Thymus (tissue), 14 donors: ENCODE measurements at places on chromosomes 12 and 14.

GRCh38 chr12:23621900-23622299, 327.6 kb downstream of the SOX5 start:
- DNase-seq, result no peak

- no peak for DNase-seq
Measured at GRCh38 chr12:91274916-91275315, 92.3 kb upstream of the DCN start.

DNA sequence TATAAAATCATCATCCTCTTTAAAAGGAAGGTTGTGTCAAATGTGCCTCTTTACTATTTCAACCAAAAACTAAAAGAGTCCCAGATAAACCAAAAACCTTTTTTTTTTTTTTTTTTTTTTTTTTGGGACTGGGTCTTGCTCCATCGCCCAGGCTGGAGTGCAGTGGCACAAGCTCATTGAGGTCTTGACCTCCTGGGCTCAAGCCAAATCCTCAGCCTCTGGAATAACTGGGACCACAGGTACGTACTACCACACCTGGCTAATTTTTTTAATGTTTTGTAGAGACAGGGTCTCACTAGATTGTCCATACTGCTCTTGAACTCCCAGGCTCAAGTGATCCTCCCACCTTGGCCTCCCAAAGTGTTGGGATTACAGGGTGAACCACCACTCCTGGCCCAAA, 16.4 kb upstream of the SELPLG start:
- DNase-seq, result no peak

DNA sequence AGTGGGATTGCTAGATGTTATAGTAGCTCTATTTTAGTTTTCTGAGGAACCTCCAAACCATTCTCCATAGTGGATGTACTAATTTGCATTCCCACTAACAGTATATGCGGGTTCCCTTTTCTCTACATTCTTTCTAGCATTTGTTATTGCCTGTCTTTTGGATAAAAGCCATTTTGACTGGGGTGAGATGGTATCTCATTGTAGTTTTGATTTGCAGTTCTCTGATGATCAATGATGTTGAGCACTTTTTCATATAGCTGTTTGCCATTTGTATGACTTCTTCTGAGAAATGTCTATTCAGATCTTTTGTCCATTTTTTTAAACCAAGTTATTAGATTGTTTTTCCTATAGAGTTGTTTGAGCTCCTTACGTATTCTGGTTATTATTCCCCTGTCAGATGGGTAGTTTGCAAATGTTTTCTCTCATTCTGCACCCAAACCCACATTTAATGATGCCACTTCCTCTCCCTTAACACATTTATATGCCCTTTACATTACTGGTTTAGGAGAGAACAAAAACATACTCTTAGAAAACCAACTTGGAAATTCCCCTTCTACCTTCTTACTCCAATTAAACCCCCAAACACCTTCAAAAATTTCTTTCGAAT, 48.2 kb downstream of the NELL2 start:
- no peak for DNase-seq

DNA sequence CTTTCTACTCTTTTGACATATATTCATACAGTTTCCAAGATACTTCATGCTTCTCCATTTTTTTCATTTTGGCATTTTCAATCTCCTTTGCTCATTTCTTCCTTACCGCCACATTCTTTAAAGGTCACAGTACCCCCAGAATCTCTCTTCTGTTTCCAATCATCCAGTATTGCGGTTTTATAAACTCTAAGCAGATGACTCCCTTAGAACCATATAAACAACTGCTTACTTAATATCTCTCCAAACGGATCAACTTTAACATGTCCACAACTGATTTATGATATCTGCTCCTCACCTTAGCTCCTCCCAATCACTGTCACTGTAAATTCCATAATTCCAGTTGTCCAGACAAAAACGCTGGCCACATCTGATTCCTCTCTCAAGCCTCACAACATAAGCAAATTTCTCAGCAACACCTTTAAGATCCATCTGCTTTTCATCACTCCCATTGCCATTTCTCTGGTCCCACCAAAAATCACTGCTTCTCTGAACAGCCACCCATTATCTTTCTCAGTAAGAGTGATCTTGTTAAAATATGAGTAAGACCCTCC, 49.6 kb downstream of the HNRNPC start:
- DNase-seq, result no peak

- DNase-seq, result no peak
Measured at GRCh38 chr12:131589966-131590365, 120.9 kb upstream of the SFSWAP start.

DNA sequence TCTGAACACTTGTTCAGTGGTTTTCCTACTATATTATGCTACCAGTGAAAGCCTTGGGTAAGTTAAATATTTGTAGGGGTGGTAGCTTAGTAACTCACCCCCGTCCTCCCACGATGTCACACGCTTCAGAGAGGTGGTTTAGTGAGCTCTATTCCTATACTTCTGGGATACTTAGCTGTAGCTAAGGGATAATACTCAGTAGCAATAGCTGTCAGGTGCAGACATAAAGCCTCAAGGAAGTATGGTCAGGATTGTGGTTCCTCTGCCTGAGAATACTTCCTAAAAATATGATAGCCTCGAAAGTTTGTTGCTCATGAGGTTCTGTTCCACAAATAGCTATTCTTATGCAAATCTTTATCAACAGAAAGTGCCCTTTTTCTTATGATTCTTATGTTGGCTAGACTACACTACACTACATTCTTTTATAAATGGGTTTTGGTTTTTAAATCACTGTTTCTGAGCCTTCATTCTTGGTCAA, 11.9 kb downstream of the DLST start:
- DNase-seq, result no peak

- DNase-seq, result no peak
Measured at GRCh38 chr14:80628547-80628946, 313.0 kb downstream of the CEP128 start.

DNA sequence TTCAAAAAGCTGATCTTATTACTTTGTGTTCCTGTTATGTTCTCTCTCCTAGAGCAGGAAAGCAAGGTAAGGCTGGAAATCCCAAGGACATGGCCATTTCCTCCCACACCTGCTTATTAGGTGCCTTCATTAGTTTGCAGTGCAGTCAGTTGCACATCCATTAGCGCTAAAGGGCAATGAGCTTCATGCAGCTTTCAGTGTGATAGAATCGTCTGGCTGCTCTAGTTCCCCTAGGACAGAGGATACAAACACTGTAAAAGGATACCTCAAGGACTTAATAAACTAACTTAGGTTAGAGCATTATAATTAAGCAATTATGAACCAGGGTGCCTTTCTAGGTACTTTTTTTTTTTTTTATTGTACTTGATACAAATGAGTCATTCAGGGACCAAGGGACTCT, 21.1 kb downstream of the TMEM117 start:
- DNase-seq, result no peak

DNA sequence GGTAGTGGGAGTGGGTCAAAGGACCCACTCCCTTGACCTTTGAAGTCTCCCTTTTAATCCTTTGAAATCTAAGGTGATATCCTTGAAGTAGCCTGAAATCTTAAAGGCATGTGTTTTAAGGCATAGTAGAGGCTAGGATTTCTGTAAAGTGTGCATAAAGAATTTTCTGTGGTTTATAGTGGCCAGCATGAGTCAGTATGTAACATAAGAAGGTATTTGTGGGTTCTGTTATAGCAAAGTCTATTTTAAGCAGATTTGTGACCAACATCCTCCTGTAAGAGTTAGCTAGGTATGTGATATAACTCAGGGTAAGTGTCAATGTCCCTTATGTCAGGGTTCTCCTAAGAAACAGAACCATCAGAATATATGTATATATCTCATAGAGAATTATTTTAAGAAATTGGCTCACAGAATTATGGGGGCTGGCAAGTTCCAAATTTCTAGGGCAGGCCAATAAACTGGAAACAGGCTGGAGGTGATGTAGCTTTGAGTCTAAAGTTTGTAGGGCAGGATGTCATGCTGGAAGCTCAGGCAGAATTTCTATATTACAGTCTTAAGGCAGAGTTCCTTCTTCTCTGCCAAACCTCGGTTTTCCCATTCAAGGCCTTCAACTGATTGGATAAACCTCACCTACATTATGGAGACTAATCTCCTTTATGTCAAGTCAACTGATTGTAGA, 18.7 kb upstream of the EPYC start:
- no peak for DNase-seq

DNA sequence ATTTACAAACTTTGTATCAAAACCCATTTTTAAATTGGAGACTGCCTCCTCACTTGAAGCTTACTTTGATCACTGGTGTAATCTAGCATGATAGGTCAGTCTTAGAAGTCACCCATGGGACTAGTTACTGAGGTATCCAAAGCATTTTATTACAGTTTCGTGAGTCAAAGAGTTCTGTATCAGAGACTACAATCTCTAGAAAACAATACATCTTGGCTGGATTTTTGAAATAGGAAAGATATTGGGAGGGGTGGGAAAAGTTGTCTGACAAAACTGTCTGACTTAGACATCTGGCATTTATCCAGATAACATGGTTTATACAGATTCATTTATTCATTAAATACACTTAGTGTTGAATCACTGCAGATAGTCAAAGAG, 173.5 kb upstream of the PDZRN4 start:
- DNase-seq, result no peak

GRCh38 chr12:49853671-49854070, 10.8 kb upstream of the BCDIN3D start:
- no peak for DNase-seq

- DNase-seq, result no peak
Measured at GRCh38 chr14:54532111-54533012, 22.7 kb downstream of the CGRRF1 start.

- DNase-seq, result no peak
Measured at GRCh38 chr12:123433615-123434014, 2.9 kb downstream of the RILPL2 start.

- DNase-seq, result no peak
Measured at GRCh38 chr14:85487215-85487614, 42.7 kb upstream of the FLRT2 start.

DNA sequence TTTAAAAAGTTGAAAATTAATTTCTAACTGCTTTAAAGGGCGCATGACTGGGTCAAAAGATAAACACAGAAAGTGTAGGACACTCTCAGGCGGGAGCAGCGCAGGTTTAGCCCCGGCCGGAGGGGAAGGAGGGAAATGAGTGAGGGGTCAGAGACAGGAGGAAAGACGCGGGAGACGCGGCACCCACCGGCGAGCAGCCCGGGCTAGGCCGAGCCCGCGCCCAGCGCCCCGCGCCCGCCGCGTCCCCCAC, 591 bp downstream of the GXYLT1 start:
- DNase-seq, result no peak
